ENCODE measurements at places on chromosomes 16 and 17.
A peak's percentile ranks its signal among the peaks of the same experiment; 100 is the strongest.

GRCh38 chr17:44266402-44267164 is 1.4 kb downstream of the SLC4A1 start:
- DNase-seq = no peak

- no peak for DNase-seq
These were observed 3.8 kb downstream of the FHOD1 start for GRCh38 chr16:67243481-67243880.

- DNase-seq = peak; percentile 36
These were observed at the start of gene LITAF for GRCh38 chr16:11586856-11587642. LITAF (minus strand) TSS chr16:11586919; CDS start chr16:11556730, 30,189 bp downstream.

- DNase-seq = no peak
These were observed 45.8 kb downstream of the VPS35L start for GRCh38 chr16:19601083-19601976.

GRCh38 chr17:7097940-7098339 is 16.7 kb downstream of the ASGR2 start:
- DNase-seq = no peak

DNA sequence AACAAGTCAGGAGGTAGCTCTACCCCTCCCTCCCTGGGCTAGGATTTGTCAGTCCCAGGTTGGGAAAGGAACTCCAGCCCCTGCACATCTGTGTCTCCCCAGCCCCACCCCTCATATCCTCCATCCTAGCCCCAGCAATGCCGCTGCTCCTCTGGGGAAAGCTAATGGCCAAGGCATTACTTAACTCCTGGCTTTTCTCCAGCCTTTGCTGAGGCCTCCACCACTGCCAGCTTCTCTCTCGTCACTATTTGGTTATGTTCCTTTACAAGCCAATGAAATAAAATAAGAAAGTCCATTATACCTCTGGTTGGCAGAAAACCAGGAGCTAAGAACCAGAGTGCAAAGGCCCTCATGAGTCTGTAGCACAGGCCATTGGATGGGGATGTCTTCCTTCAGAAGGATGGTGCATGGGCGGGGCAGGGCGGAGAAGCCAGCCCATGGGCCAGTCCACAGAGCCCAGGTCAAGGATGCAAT is 171.0 kb downstream of the CCDC182 start:
- no peak for DNase-seq

- DNase-seq = no peak
These were observed 220.7 kb downstream of the KCNJ2 start for GRCh38 chr17:70390049-70390448.

GRCh38 chr17:29595107-29595942 is 2.4 kb downstream of the ANKRD13B start:
- DNase-seq = no peak

- DNase-seq = no peak
These were observed 342.7 kb downstream of the PMP22 start for GRCh38 chr17:14922411-14922810.

- DNase-seq = no peak
These were observed 46.8 kb downstream of the SHISA6 start for GRCh38 chr17:11287791-11288190.

DNA sequence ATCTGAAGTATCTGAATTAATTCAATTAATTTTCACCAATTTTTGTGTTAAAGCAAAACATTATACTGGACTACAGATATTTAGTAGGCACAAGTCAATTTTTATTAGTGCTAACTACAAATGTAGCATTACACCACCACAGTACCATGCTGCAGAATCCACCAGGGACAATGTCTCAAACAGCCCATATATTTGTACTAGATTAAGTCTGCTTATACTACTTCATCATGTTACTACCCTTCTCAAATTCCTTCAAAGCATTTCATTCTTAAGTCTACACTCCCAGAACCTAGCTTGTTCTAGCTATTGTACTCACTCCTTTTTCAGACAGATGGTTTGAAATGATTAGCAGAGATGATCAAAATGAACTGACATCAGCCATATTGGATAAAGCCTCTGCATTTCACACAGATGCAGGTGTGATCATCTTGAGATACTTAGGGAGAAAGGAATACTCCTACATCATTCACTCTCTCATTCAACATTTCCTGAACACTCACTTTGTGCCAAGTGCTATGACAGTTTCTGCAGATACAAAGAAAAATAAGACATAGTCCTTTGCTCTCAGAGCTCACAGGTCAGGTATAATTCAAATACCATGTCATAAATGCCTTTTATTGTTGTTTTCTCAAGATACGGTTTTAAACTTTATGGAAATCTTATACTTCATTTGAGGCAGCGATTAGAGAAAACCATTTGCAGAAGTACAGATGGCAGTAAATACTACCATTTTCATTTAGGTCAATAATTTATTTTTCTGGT is 47.7 kb downstream of the SMURF2 start:
- DNase-seq = no peak

DNA sequence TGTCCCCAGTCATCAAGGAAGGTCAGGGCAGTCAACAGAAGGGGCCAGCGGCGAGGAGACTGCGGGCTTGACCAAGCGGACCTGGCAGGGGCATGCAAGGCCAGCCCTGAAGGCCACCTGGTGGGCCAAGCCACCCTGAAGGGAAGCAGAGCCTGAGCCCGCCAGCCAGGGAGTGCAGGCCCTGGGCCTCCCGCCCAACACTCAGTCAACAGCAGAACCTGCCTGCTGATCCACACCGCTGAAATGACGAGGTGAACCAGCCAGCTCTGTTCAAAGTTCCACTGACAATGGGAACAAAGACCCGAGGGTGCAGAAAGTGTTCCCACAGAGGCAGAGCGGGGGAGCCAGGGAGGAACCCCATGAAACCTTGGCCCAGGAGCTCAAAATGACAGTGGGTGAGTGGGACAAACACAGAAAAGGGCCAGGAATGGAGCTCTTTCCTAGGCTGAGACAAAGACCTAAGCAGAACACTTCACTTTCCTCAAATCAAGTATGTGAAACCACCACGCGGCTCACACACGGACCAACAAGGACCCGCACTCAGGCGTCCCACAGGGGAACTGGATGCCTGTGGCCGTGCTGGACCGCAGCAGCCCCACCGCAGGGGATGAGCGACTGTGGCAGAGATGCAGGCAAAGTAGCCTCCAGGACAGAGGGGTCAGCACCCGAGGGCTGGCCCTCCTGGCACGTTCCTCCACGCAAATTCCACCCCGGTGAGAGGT is 12.0 kb downstream of the AXIN1 start:
- DNase-seq = no peak

DNA sequence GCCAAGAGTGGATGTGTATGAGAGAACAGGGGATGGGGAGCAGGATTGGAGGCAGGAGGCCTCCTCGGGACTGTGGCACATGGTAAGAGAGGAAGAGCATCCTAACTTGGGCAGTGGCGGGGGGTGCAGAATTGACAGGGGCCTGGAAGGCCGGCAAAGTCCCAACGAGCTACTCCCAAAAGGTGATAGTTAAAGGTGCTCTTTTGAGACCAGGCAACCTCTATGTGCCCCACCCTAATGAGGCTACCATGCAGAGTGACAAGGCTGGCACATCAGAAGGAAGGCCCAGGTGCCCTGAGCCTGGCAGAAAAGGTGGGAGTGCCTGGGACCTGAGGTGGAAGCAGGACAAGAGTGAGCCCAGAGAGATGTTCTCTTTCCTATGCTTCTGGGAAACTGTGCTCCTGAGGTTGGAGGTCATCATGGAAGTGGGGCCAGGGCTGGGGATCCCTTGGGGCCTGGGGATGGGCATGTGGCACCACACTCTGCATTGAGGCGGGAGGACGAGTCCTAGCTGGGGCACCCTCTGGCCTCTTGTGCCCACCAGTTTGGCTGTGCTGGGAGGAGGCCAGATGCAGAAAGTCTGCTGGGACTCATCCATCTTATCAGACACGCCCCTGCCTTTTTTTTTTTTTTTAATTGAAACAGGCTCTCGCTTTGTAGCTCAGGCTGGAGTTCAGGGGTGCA is 5.9 kb downstream of the RAB11FIP4 start:
- no peak for DNase-seq

- no peak for DNase-seq
These were observed 47.1 kb upstream of the ABCA10 start for GRCh38 chr17:69275751-69276150.

- DNase-seq = no peak
These were observed 317.9 kb downstream of the MAP2K6 start for GRCh38 chr17:69732272-69732918.

DNA sequence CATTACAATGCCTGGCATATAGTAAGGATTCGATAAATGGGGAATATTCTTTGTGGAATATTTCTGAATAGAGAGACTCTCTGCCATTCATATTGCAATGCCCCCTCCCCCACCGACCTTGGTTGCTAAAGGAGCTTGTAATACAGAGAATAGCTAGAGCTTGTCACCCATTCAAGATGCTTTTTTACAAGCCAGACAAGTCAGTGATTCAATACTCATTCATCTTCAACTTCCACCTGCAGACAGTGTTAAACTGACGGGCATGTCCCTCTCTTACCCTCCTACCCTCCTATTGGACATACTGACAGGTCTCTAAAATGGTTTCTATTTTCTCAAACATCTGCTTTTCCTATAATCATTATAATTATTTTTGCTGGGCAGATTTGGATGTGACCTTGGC is 257.4 kb downstream of the KCNJ2 start:
- no peak for DNase-seq

DNA sequence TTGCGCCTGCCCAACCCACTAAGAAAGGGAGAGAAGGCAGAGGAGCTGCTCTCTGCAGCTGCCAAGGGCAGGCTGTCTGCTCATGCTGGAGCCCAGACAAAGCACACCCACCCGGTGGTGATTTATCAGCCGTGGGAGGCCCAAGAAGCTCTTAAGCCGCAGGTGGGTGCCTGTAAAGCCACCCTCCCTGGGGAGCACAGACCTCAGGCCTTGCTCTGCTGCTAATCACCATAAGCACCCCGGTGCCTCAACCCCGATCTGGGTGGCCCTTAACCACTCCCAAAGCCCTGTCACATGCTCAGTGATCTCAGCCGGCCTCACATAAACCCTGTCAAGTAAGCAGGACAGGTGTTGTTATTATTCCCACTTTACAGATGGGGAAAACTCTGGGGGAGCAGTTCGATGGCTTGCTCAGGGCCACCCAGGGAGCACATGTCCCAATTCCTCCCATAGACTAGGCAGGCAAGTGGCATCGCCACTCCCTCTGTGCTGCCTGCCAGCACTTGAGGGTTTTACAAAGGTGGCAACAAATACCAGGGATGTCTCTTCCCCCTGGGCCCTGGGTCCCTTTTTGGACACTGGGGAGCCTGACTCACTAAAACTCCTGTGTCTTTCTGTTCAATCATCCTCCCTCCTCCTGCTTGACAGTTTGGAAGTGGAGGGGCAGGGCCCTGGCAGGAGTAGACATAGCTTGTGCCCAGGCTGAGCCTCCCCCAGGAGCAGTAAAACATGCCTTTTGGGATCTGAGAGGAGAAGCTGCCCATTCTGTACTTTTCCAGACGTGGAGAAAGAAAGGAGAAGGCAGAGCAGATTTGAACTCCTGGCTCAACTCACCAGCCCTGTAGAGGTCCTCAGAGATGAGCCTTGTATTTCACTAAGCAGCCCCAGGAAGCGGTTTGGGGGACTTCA is 299.3 kb downstream of the SOX9 start:
- no peak for DNase-seq

DNA sequence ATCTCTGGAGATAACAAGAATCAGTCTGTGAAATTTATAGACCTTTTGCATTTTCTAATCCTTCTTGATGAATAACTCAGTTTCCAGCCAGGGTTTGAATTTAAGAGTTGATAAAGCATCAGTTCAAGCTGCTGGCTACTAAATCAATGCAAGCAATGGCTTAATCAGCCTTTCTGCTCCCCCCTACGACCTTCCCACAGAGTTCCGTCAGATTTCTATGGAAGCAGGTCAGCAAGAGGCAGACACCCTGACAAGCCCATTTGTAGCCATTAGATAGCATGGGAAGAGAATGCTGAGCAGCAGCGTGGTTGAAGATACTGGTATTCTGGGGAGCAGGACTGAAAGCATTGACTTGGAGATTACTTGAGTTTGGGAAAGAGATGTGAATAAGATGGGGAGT is 868.1 kb downstream of the KCNJ2 start:
- DNase-seq = no peak

- no peak for DNase-seq
These were observed 142.1 kb downstream of the SLC39A11 start for GRCh38 chr17:72950242-72950931.

GRCh38 chr17:44389723-44390202 is 314 bp upstream of the ITGA2B start:
- DNase-seq = no peak

DNA sequence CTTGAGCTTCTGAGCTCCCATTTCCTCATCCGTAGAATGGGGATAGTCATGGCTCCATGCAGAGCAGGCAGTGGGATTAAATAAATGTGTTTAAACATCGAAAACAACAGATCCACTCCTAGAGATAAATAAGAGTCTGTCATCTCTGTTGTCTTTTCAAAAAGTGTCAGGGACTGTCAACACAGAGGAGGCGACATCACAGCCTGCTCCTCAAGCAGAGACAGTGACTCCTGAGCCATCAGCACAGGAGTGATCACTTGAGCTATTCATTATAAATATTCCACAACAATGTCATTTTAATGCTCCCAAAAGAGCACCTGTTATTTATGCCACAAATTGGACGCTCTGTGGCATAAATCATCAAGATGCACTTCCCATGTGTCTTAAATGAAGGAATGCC is 605.6 kb upstream of the CDH5 start:
- no peak for DNase-seq
